ENCODE measurements at places on chromosomes 3 and 15.

DNA sequence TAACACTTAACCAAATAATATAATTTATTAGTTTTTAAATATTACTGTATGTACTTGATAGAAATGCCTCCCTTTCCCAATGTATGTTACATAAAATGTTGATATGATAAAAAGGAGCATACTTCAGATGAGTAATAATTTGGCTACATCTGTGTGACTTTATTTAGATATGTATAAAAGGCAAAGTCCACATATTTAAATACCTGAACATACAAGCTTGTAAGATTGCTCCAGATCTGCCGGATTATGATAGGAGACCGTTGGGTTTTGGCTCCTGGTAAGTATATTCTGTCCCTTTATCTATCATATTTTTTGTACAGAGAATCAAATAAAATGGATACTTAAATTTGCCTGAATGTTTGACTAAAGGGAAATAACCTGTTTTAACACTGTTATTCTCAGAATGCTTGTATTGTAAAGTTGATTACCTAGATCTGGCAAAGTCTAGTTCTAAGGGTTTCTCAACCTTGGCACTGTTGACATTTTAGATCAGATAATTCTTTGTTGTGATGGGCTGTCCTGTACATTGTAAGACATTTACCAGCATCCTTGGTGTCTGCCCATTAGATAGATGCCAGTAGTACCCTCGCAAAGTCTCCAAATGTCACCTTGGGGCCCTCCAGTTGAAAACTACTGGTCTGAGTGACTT, 38.5 kb downstream of the LRCH3 start:
- peaks cover 19% of the 10 kb centered on the region for H3K36me3 ChIP-seq
- H3K27ac ChIP-seq = peak overlapping the region; percentile 19
- no peak for DNase-seq
- no peaks in the 10 kb centered on the region for H3K4me1 ChIP-seq
- no peaks in the 10 kb centered on the region for H3K27me3 ChIP-seq

DNA sequence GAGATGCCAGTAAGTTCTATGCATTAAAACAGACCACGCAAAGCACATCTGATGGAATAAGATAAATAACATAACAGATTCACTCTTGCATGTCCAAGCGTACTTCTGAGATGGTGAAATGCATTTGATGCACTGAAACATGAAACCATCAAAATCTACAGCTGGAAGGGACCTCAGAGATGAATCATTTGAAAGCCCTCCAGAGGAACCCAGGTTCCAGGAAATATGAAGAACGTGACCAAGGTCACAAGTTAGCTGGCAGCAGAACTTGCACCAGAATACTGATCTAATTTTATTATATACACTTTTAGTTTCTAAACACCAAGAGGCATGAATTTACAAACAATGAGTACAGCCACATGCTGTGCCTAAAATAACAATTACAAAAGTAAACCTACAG, 957.1 kb downstream of the FHIT start:
- no peak for DNase-seq
- no peak overlapping the region for H3K27ac ChIP-seq
- H3K4me3 ChIP-seq = no peak overlapping the region

DNA sequence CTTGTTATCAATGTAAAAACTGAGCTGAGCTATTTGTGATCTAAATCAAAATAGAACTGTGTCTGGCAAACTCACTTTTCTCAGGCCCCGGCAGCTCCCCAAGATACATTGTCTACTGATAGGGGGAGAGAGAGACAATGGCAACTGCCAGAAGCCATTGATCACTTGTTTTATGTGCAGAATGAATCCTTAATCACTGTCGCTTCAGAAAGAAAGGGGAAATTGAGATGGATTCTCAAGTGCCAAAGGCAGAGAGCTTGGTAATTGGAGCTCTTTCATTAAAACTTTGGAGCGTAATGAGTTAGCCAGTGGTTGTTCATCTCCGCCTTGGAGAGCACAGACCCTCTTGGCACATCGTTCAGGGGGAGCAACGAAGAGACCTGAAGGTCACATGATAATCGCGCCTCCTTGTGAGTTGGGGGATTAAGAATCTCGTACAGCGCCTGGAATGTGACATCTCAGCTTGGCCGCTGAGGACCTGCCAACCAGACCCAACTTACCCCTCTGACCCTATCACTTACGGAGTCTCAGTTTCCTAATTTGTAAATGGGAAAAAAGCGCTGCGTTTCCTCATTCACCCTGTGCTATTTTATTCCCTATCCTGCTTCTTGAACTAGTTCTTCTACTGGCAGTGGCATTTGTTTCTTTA, 252.8 kb downstream of the VPS13C start:
- H3K4me1 ChIP-seq = no peaks in the 10 kb centered on the region
- no peak for DNase-seq

GRCh38 chr15:101578443-101578894, 73.7 kb downstream of the TM2D3 start:
- H3K27me3 ChIP-seq = no peaks in the 10 kb centered on the region
- H3K36me3 ChIP-seq = no peaks in the 10 kb centered on the region
- peak; percentile 44 for DNase-seq
- no peaks in the 10 kb centered on the region for H3K4me1 ChIP-seq
- no peak overlapping the region for H3K27ac ChIP-seq

- no peaks in the 10 kb centered on the region for H3K4me1 ChIP-seq
- H3K27ac ChIP-seq = no peak overlapping the region
- no peaks in the 10 kb centered on the region for H3K36me3 ChIP-seq
- H3K27me3 ChIP-seq = no peaks in the 10 kb centered on the region
- DNase-seq = no peak
Measured at GRCh38 chr3:67724434-67724833, 70.0 kb upstream of the SUCLG2 start.

DNA sequence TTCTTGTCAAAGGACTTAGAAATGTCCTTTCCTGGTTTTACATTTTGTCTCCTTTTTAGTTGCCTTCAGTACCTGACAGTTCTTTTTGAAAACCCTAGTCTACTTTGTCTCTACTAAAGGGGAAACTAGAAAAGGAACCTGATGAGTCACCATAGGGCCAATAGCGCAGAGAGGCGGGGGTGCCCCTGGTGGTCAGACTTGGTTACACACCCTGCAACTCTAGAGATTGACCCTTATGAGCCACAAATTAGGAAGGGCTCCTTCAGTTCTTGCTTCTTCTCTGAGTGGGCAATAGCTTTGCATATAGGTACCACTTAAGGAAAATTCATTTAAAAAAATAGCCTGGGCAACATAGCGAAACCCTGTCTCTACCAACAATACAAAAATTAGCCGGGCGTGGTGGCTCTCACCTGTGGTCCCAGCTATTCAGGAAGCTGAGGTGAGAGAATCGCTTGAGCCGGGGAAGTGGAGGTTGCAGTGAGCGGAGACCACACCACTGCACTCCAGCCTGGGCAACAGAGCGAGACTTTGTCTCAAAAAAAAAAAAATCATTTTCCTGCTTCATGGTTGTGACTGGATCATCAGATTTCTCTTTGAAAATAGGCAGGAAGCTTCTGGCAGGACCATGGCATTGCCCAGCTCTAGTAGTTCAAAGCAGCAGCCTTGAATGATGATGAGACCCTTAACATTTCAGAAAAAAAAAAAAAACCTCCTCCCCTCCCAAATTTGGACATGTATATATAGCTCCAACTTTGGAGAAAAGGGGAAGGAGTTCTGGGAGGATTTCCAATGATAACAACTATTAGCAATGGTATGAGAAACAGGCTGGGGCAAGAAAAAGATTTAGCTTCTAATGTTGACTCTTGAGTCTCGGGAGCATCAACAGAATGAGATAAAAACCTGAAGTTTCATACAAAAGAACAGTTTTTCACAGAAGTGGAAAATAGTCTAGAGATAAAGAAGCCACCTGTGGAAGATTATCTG, 45.2 kb upstream of the RASA2 start:
- H3K27ac ChIP-seq = peak overlapping the region; percentile 70
- peaks cover 16% of the 10 kb centered on the region for H3K36me3 ChIP-seq
- no peak for DNase-seq
- H3K27me3 ChIP-seq = no peaks in the 10 kb centered on the region
- H3K4me1 ChIP-seq = peaks cover 19% of the 10 kb centered on the region

DNA sequence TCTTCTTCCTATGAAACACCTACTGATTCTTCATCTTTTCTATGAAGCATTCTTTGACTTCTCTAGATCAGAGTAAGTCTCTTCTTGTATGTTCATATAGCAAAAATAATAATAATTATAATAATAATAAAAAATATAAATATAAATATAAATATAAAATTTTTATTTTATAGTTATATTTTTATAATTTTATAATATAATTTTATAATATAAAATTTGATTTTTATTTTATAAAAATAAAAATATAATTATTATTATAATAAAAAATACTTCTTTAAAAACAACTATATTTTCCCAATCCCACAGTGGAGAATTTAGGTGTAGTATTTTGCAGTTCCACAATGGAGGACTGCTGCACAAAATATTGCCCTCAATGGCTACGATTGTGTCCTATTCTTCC, 34.3 kb downstream of the DUT start:
- H3K4me1 ChIP-seq = no peaks in the 10 kb centered on the region
- H3K36me3 ChIP-seq = no peaks in the 10 kb centered on the region
- H3K27ac ChIP-seq = no peak overlapping the region
- no peak overlapping the region for H3K4me3 ChIP-seq
- H3K27me3 ChIP-seq = no peaks in the 10 kb centered on the region
- no peak for DNase-seq

DNA sequence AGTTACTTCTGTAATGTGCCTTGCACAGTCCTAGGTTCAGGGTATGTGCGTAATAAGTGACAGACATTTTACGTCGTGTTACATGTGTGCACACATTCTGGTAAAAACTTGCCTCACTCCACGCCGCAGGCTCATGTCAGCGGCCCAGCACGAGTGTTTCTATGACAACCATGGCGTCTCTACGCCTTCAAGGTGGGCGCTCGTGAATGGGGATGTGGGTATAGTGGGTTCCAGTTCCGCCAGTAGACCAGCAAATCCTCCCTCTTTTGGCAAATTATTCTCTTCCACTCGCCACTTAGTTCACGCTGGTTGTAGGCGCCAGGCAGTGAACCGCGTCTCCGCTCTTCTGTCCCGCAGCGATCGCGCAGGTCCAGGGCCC, 40.3 kb downstream of the CHST14 start:
- H3K4me1 ChIP-seq = peaks cover 11% of the 10 kb centered on the region
- H3K27ac ChIP-seq = no peak overlapping the region
- H3K4me3 ChIP-seq = peak overlapping the region; percentile 52
- H3K36me3 ChIP-seq = no peaks in the 10 kb centered on the region
- no peaks in the 10 kb centered on the region for H3K27me3 ChIP-seq

- H3K27me3 ChIP-seq = no peaks in the 10 kb centered on the region
- H3K27ac ChIP-seq = no peak overlapping the region
- no peaks in the 10 kb centered on the region for H3K36me3 ChIP-seq
- peaks cover 4% of the 10 kb centered on the region for H3K4me1 ChIP-seq
- DNase-seq = no peak
- no peak overlapping the region for H3K4me3 ChIP-seq
Measured at GRCh38 chr3:59052803-59053411, 3.1 kb upstream of the CFAP20DC start.

DNA sequence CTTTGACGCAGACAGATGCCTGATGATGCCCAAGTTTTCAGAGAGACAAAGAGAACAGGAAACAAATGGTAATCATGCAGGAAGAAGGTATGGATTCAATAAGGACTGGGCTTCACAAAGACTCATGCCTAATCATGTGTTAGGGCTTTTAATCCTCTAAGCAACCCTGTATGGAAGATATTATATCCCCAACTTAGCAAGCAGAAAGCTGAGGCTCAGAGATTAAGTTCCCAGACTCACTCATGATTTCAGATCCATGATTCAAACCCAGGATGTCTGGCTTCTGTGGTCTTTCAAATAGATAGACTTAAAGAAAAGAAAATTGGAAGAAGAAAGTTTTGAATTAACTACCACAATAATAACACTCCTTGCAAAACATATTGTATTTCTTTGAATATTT, 4.1 kb upstream of the CLASP2 start:
- H3K27me3 ChIP-seq = no peaks in the 10 kb centered on the region
- H3K36me3 ChIP-seq = no peaks in the 10 kb centered on the region
- H3K4me3 ChIP-seq = no peak overlapping the region
- H3K27ac ChIP-seq = no peak overlapping the region
- DNase-seq = no peak
- H3K4me1 ChIP-seq = peaks cover 7% of the 10 kb centered on the region

- no peak for DNase-seq
- no peaks in the 10 kb centered on the region for H3K27me3 ChIP-seq
- no peaks in the 10 kb centered on the region for H3K4me1 ChIP-seq
- H3K4me3 ChIP-seq = no peak overlapping the region
Measured at GRCh38 chr15:39719109-39719508, 63.5 kb downstream of the FSIP1 start.

DNA sequence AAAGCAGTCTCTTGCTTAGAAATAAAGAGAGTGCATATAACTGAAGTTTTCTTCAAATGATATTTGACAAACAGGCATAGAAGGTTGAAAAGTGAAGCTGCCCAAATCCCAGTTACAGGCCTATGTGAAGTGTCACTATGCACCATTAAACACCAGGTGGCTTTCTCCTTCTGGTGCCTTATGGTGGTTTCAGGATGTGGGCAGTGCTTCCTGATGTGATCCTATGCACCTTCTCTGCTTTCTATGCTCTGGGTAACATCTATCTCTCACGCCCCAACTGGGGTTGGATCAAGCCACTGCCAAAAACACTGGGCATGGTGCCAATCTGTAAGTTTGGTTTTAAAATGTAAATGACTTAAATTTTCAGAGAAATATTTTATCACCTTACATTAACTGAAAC, 744.7 kb downstream of the TUSC7 start:
- DNase-seq = no peak
- H3K27ac ChIP-seq = no peak overlapping the region
- no peaks in the 10 kb centered on the region for H3K27me3 ChIP-seq
- no peaks in the 10 kb centered on the region for H3K4me1 ChIP-seq

GRCh38 chr3:74661672-74662071, 47.2 kb upstream of the CNTN3 start:
- no peaks in the 10 kb centered on the region for H3K4me1 ChIP-seq
- H3K27me3 ChIP-seq = no peaks in the 10 kb centered on the region
- H3K4me3 ChIP-seq = no peak overlapping the region
- no peak for DNase-seq
- H3K27ac ChIP-seq = no peak overlapping the region

- no peak overlapping the region for H3K4me3 ChIP-seq
- no peak for DNase-seq
- H3K36me3 ChIP-seq = peaks cover 26% of the 10 kb centered on the region
- H3K27me3 ChIP-seq = no peaks in the 10 kb centered on the region
- H3K4me1 ChIP-seq = peaks cover 13% of the 10 kb centered on the region
- H3K27ac ChIP-seq = no peak overlapping the region
Measured at GRCh38 chr3:16309558-16309957, 44.5 kb downstream of the OXNAD1 start.

GRCh38 chr3:17733215-17733614, 9.2 kb downstream of the TBC1D5 start:
- H3K27ac ChIP-seq = no peak overlapping the region
- H3K27me3 ChIP-seq = no peaks in the 10 kb centered on the region
- no peak for DNase-seq
- H3K4me3 ChIP-seq = no peak overlapping the region
- H3K4me1 ChIP-seq = no peaks in the 10 kb centered on the region

GRCh38 chr3:150069154-150069527, 98.4 kb upstream of the PFN2 start:
- no peak for DNase-seq
- no peaks in the 10 kb centered on the region for H3K36me3 ChIP-seq
- H3K4me1 ChIP-seq = no peaks in the 10 kb centered on the region
- no peak overlapping the region for H3K4me3 ChIP-seq
- no peaks in the 10 kb centered on the region for H3K27me3 ChIP-seq

GRCh38 chr3:28376424-28376823, 27.8 kb upstream of the AZI2 start:
- H3K4me1 ChIP-seq = no peaks in the 10 kb centered on the region
- H3K27me3 ChIP-seq = no peaks in the 10 kb centered on the region

GRCh38 chr15:32867313-32867626, 149.5 kb downstream of the GREM1 start:
- H3K4me3 ChIP-seq = no peak overlapping the region
- H3K36me3 ChIP-seq = no peaks in the 10 kb centered on the region
- no peak overlapping the region for H3K27ac ChIP-seq
- no peak for DNase-seq
